ENCODE measurements at places on chromosomes 3 and 15.

- DNase-seq, result no peak
Measured at GRCh38 chr3:178084938-178085816, 451.1 kb upstream of the KCNMB2 start.

DNA sequence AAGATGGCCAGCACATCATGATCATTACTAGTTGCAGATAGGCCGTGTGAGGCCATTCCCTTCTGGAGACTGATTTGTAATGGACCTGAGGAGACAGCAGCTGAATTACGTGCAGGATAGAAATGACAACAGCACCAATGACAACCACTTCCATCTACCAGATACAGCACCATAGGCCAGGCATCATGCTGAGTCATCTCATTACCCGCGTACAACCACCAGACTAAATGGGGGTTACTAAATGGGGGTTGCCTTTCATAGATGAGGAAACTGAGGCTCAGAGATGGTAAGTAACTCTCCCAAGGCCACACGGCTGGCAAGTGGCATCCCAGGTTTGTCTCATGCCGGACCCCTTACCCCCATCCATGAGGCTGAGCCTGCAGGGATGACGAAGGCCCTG lies 32.8 kb upstream of the FAM107A start:
- no peak for DNase-seq

GRCh38 chr3:10142707-10143560 lies 1.4 kb downstream of the VHL start:
- no peak for DNase-seq

DNA sequence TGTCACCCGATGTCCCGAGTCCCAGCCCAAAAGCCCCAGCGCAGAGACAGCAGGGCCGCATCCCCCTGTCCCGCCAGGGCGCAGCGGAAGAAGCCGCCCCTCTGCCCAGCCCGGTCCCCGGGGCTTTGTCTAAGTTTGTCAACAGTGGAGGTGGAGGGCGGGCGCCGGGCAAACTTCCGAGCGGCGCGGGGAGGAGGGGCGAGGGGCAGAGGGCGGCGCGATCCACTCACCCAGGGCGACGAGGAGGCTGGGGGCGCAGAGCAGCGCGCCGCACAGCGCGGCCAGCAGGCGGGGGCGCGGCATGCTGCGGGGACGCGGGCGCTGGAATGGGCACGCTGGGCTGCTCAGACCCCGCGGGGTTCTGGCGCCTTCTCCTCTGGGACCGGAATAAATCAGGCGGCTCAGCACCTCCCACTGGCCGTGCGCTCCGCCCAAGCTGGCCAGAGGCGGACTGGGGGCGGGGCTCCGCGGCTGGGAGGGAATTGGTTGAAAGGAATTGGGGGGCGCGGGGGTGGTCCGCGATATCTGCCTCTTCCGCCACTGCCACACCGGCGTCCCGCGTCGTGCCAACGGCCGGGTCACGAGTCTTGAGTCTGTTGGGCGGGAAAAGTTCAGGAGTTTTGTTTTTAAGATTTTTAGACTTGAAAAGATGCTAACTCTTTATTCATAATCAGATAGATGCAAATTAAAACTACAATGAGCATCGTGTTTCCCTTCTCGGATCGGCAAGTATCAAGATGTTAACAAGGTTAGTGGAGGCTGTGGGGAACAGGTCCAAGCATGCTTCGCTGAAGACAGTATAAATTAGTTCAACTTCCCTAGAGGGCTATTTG lies at the start of gene MFGE8:
TSS of gene MFGE8 (minus strand) at position 363 of the 833 bp plus-strand sequence. CDS start at position 303, 60 bp downstream.
- peak; percentile 53 for DNase-seq

GRCh38 chr3:11850003-11850402 lies 3.3 kb upstream of the TAMM41 start:
- DNase-seq, result no peak

GRCh38 chr3:53215816-53216215 lies 40.0 kb downstream of the TKT start:
- DNase-seq, result no peak

DNA sequence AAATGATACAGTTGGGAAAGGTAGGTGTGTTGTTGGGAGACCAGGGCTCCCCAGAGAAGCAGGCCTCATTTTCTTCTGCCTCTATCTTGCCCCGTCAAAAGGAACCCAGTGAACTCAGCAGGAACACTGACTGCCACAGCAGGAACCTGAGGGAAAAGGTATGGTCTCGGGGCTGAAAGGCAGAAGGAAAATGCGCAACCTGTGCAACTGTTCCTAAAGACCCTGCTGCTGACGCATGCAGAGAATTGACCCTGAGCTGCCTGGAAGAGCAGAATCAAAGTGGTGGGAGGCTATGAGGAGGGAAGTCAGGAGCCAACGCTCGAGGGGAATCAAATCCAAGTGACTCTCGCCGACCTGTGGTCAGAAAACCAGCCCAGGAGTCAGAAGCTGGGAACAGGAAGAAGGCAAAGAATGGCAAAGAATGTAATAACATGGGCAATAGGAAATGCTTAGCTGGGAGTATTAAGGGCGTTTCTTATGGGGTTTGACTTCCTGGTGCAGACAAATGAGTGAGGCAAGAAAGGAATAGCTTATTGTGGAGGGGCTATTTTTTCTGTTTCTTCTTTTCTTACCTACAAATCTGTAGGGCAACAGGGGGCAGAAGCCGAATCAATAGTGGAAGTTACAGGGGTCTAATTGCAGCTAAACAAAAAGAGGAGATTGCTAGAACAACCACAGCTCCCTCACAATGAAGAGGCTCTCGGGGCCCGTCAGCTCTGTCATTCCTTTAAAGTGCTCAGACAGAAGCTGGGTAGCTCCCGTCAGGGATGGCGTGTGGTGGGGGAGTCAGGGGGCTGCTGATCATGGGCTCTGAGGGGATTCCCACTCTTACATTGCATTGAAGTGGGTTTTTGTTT lies 65.4 kb upstream of the DLG1 start:
- no peak for DNase-seq

DNA sequence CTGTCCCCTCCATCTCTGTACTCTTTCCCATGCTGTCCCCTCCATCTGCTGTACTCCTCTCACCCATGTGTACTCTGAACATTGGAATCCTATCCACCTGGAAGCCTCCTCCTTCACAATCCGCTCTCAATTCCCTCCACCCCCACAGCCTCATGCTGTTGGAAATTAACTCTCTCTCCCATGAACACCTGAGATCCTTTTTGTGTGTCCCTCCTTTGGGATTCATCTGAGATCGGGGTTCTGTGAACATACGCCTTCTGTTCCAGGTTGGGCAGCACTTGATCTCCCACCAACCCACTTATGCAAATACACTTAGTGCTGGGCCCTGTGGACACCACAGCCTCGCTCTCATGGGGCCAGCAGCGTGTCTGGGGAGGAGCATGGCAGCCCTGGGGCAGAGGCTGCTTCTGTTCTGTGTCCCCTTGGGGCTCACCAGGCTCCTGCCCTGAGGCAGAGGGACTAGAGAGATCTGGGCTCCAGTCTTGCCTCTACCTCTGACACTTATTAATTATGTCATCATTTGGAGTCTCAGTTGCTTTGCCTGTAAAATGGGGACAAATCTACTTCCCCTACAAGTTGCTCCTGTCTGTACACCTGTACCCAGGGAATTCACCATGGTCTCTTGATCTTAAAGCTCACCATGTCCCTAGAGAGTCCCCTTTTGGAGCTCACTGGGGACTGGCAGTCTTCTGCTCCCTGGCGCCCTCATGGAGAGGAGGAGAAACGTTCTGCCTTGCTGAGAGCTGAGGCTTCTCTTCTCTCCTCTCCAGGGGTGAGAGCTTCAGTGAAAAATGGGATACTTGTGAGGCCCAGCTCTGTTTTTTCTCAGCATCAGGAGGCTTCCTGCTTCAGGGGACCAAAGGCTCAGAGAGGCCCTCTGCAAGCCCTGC lies 42.7 kb downstream of the ITGA11 start:
- no peak for DNase-seq

DNA sequence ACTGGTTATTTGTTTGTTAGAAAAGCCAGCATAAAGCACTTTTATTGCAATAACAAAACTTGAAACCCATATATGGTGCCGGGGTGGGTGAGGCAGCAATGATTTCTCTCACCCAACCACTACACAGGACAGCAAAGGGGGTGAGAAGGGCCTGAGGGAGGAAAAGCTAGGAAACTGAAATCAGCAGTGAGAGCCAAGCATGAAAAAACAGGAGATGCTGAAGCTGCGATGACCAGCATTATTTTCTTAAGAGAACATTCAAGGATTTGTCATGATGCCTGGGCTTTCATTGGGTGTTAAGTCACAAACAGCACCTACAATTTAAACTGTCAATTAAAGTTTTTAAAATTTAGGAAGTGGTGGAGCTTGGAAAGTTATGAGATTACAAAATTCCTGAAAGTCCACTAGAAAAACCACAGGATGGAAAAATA lies 11.9 kb upstream of the TM4SF4 start:
- no peak for DNase-seq

DNA sequence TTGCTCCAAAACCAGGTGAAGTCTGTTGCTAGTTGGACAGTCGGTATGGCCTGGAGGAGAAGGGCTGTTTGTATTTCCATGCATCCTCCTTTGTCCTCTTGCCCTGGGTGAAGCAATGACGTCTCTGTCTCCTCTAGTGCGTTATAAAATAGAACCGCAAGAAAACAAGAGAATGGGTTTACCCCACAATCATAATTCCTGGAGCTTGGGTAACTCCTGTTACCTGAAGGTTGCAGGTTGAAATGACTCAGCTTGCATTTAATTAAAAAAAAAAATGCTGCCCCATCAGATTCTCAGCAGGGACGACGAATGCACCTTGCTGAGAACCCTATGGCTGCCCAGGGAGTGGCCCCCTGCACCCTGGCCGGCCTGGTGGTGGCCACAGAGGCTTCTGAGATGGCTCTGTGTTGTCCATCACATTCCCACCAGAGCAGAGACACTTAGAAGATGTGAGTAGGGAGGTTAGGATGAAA lies 228.2 kb upstream of the BHLHE40 start:
- no peak for DNase-seq

- no peak for DNase-seq
Measured at GRCh38 chr3:139121513-139122220, 77.0 kb upstream of the PRR23C start.

DNA sequence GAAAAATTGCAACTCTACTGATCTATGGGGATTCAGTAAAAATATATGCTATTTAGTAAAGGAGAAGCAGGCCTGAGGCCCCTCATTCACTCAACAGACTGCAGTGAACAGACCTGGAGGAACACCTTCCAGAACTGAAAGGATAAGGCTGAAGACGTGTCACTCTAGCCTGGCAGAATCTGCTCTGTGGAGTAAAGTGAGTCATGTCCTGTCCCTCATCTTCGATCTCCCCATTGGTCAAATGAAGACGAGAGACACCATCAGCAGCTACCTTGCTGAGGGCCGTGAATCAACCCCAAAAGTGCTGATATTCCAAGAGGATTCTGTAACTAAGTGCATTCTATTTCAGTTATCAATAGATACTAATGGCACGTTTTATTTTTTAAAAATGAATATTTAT lies 359.7 kb downstream of the FGF12 start:
- DNase-seq, result no peak

DNA sequence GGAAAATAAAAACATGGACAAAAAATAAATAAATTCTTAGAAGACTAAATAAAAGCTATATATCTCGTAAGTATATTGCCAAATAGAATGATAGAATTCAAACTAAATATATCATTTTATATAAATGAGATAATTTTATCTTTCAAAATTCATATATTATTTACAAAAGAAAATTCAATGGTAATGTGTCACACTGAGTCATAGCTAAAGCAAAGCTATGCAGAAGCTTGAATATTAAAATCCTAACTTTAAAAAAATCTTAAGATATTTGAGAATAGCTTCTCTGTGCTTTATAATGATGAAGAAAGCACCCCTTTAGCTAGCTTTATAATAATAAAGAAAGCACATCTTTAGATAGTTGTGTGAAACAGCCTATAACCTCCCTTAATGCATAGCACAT lies 1010.8 kb downstream of the OTOL1 start:
- no peak for DNase-seq

GRCh38 chr3:60010781-60011180 lies 961.0 kb upstream of the CFAP20DC start:
- no peak for DNase-seq

DNA sequence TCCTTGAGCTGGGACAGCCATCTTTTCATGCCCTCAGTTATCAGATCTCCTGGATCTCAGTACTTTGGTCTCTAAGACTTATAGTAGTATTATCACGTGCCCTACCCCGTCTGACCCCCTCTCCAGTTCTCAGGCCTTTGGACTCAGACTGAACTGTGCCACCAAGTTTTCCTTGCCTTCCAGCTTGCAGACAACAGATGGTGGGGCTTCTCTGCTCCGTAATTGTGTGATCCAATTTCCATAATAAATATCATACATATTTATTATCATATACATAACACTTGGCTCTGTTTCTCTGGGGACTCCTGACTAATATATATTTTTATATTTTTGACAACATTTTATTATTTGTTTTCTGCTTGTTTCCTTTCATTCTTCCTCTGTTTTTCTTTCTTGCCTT lies 458.8 kb upstream of the SEMA6D start:
- DNase-seq, result no peak

GRCh38 chr3:121796970-121797369 lies 37.9 kb downstream of the IQCB1 start:
- no peak for DNase-seq

GRCh38 chr3:14570864-14571263 lies 30.7 kb upstream of the GRIP2 start:
- no peak for DNase-seq

DNA sequence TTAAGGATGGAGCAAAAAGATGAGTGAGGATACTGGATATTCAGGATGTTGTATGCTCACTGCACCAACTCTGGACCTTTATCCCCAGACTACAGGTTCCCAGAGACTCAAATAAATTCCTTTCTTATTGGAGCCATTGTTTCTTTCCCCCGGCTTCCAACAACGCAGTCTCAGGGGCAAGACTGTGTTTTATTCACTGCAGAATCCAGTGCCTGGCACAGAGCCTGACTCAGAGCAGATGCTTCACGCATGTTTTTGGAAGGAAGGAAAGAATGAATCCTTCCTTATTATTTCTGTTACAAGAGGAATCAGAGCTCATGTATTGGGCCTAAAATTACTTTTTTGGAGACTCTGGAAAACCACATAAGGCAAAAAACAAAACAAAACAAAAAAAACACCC lies 96.0 kb upstream of the VGLL4 start:
- DNase-seq, result no peak

DNA sequence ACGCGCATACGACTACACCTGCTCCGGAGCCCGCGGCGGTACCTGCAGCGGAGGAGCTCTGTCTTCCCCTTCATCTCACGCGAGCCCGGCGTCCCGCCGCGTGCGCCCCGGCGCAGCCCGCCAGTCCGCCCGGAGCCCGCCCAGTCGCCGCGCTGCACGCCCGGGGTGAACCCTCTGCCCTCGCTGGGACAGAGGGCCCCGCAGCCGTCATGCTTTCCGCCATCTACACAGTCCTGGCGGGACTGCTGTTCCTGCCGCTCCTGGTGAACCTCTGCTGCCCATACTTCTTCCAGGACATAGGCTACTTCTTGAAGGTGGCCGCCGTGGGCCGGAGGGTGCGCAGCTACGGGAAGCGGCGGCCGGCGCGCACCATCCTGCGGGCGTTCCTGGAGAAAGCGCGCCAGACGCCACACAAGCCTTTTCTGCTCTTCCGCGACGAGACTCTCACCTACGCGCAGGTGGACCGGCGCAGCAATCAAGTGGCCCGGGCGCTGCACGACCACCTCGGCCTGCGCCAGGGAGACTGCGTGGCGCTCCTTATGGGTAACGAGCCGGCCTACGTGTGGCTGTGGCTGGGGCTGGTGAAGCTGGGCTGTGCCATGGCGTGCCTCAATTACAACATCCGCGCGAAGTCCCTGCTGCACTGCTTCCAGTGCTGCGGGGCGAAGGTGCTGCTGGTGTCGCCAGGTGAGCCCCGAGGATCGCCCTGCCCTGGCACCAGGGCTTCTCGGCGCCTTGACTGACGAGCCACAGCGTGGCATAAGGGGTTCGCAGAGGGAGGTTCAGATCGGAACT lies 420 bp downstream of the SLC27A2 start:
- DNase-seq, result no peak
